Ascending aorta (tissue), 2 donors: ENCODE measurements at places on chromosomes 12 and 14. TPM values are rescaled to one million over a fixed set of nuclear protein-coding genes. Genes with fewer than 3 reads are reported as not detected.

Gene C12orf75
- 56.5 TPM for total RNA-seq

Gene PIGH
- total RNA-seq: 20.9 TPM

Gene SLC22A17
- 89.7 TPM for total RNA-seq

Gene CHFR
- total RNA-seq: 7.9 TPM

Gene HOXC4
- total RNA-seq: 0.32 TPM

Gene GLT8D2
- total RNA-seq: 72.3 TPM

Gene KRT73
- total RNA-seq: not detected

Gene FBXO34
- total RNA-seq: 18.0 TPM

Gene SLCO1C1
- not detected for total RNA-seq

Gene TBX3
- total RNA-seq: 20.0 TPM

Gene DIO2
- total RNA-seq: 17.8 TPM

DNA sequence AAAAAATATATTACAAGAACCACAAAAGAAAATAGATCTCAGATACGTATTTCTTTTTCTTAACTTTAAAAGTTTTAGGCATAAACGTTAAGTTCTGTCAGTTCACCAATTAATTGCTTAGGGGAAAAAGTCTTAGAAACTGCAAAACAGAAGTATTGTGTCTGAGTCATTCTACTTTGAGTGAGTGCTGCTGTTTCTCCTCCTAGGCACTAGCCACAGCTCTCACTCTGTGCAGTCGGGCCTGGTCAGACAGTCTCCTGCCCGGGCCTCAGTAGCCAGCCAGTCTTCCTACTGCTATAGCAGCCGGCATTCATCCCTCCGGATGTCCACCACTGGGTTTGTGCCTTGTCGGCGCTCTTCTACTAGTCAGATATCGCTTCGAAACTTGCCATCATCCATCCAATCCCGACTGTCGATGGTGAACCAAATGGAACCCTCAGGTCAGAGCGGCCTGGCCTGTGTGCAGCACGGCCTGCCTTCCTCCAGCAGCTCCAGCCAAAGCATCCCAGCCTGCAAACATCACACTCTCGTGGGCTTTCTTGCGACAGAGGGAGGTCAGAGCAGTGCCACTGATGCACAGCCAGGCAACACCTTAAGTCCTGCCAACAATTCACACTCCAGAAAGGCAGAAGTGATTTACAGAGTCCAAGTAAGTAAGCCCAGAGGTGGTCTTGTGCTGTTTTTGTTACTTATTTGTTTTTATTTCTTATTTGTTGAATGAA is 201.3 kb downstream of the PCNX1 start:
- no peak for DNase-seq

DNA sequence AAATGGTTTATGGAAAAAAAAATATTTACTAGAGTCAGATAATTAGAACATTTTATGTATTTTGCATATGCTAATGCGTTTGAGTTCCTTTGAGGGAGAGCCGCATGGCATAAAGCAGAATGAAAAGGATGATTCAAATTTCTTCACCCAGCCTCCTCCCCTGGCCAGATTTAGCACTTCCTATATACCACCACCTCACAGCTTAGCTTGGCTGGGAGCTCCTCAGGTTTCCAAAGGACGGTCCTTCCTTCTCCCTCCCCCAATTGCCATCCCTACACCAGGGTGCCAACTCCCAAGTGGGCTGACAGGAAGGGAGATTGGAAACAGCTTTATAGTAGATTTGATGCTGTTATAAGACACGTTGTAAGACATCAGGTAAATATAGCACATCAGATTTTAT is 157.4 kb downstream of the RGS6 start:
- DNase-seq: no peak

DNA sequence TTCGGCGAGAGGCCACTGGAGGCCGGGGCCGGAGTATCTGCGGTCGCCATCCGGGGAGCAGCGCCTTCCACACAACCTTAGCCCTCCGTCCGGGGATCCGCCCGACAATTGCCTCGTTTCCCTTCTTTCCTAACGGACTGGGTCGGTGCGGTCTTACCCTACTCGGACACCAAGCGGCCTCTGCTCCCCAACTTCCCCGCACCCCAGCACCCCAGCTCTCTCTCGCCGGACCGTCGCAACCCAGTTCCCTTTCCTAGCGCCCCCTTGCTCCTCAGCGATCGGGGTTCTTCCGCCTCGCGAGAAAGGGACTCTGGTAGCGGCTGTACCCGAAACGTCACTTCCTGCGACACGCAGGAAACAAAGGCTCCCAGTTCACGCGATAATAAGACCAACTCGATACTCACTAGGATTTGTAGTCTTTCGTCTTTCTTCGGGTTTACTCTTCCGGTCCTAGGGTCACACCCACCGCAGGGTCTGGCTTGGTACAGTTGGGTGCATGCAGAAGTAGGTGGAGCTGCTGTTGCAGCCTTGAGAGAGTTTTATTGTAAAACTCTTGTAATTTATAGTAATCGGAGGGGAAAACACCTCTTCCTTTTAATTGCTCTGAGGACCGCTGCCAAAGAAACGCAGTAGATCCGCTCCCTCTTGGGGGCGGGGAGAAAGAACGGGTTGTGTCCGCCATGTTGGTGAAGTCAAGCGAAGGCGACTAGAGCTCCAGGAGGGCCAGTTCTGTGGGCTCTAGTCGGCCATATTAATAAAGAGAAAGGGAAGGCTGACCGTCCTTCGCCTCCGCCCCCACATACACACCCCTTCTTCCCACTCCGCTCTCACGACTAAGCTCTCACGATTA is at the start of the genes THAP2 and ZFC3H1:
THAP2 (plus strand) TSS at position 741 of the 850 bp plus-strand sequence. CDS start 209 bp downstream, outside the sequence.
ZFC3H1 (minus strand) TSS at position 288 of the 850 bp plus-strand sequence; CDS start at position 50, 238 bp downstream.
- DNase-seq: peak; percentile 97

DNA sequence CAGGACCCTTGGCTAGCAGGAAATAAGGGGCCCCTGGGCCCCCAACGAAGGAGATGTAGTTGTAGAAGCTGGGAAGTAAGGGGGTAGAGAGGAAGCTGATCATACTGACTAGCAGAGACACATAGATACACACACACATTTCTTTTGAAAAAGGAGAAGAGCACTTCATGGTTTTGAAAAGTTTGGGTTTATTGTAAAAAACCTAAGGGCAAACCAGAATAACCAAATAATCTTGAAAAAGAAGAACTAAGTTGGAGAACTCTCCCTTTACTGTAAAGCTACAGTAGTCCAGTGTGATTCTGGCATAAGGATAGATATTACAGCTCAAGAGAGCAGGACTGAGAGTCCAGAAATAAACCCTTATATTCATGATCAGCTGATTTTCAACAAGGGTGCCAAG is 5.8 kb upstream of the HCAR3 start:
- no peak for DNase-seq

GRCh38 chr14:54206516-54206915 is 190.3 kb upstream of the CDKN3 start:
- DNase-seq: no peak

DNA sequence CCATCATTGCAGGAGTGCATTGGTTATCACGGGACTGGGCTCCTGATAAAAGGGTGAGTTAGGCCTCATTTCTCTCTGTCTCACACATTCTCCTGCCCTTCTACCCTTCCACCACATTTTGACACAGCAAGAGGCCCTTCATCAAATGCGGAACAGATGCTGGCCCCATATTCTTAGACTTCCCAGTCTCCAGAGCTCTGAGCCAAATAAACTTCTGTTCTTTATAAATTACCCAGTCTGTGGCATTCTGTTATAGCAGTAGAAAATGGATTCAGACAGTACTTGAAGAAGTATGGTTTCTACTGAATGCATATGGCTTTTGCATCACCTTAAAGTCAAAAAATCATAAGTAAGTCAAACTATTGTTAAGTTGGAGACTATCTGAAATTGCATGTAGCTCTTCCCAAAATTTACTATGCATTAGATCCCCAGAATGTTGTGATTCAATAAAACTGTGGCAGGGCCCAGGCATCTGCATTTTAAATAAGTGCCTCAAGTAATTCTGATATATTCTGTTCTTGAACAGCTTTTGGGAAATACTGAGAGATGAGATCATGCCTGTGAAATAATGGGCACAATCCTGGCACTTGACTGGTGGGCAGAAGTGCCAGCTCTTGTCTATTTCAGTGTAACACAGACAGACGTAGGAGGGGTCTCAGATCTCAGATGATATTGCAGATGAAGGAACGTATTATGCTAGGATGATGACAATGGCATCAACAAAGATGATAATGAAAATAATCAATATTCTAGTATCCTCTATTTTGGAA is 68.2 kb downstream of the E2F7 start:
- no peak for DNase-seq

- no peak for DNase-seq
These were observed 75.6 kb downstream of the LMO3 start for GRCh38 chr12:16530268-16530850.

DNA sequence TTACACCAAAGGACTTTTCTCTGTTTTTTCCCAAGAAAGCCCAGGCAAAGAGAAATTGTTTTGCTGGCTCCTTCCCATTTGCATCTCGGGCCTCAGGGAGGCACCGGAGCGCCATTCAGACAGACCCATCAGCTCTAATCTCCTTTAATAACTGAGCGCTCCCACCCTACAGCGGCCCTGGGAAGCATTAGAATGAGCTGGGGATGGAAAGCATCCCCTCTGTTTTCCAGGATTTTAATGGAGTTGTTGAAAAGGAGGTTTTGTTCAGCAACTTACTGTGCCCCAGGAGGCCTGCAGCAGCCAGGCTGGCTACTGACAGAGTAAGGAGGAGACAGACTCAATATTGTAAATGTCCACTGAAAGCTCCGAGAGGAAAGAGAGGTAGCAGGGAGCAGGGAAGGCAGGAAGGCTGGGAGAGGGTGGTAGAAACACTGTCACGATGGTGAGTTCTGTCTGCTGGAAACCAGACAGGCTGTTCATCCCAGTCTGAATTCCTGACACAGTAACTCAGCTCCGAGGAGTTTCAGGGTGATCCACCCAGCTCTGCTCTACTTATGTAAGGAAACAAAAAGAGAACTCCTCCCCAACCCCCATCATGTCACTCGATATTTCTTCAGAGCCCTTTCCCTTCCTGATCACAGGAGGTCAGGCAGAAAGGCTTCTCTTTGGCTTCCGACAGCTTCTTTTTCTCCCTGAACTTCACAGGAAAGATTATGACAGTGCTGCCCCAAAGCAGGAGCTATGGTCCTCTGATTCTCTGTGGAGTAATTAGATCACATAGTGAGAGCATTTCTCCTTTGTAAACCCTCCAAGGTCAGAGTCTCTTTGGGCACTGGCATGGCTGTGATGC is 62.5 kb upstream of the TMEM132D start:
- DNase-seq: no peak

- peak; percentile 72 for DNase-seq
These were observed 71.7 kb upstream of the RAP1B start for GRCh38 chr12:68538726-68539614.

DNA sequence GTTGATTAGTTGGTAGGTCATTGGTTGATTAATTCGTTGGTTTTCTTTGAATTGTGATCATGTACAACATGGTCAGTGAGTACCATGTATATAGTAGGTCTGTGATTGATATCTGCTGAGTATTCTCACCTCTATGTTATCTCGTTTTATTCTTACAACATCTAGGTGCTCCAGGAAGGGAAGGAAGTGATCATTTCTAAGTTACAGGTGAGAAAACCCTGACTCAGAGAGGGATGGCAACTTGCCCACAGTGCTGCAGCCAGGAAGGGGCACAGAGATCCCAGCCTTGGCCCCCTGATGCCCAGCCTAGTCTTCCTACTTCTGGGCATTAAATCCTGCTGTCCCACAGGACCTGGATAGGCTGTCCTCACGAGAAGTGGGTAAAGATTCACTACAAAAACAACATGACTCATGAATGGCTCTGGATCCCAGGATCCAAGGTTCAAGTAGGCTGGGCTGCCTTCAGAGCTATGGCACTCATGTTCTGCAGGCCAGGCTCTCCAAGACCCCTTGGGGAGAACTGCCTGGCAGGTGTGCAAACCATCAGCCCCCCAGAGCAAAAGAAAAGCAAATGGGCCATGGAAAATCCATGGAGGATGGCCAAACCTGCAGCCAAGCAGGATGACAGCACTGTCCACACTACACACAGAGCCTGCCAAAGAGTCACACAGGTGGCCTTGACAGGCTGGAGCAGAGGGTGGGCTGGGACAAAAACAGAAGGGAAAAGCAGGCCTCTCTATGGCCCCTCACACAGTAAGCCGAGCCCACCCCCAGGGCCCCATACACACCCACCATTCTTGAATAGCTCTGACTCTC is 146.2 kb downstream of the BCL11B start:
- DNase-seq: no peak

DNA sequence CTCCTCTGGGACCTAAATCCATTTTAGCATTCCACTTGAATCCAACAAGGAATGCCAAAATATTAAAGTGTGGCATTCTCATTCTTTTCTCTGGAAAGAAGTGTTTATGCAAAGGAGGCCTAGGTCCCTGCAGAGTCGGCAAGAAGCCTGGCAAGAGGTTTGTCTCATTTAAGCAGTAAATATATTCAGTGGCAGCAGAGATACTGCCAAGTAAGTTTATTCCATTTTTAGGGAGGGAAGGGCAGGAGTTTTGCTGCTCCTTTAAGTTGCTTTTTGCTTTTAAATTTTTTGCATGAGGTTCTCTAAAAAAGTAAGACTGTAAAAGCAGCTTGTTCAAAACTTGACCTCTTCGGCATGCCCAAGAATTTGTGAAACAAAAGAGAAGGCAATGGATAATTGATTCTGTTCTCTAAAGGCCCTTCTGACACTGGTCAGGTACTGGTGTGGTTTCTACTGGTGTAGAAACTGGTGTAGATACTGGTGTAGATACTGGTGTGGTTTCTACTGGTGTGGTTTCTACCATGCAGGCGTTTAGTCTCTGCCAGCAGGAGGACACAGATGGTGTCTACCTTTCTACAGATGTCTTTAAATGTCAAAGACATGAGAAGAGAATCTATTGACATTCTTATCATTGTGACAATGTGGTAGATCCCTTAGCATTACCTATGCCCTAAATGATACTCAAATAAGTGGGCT is 107.3 kb downstream of the SAMD4A start:
- DNase-seq: no peak
